ENCODE measurements at places on chromosomes 7 and 10.

- no peak for DNase-seq
These were observed 2.0 kb upstream of the ATRNL1 start for GRCh38 chr10:115091161-115091560.

DNA sequence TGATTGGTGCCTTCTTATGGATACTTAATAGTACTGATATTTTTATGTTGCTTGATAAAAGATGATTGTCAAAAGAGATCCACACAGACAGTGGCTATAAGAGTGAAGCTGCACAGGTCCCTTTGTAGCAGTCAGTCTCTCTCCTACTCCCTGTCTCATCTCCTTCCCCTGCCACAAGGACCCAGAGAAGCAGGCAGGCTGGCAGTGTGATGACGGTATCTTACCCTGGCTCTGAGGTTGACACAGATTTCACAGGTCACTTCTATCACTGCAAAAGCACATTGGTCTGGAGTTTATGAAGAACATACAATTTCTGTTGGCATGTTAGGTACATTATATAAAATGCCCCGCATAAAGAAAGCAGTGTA, 64.4 kb upstream of the AHR start:
- DNase-seq = peak; percentile 14

DNA sequence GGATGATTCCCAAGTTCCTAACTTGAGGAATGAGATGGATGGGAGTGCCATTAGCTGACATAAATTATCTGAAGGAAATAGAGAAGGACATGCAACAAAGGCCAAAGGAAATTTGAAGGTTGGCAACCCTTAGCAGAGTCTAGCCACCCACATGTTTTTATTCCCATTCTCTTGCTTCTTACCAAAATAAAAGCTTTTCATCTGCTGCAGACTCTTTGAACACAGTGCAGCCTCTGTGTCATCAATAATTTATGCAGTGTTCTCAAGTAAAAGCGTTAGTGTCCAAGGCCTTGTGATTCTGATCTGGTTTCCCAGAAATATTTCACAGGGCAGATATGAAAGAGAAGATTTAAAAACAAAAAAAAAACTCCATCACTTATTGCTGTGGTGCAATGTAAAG, 98.5 kb downstream of the ST7 start:
- DNase-seq = no peak

DNA sequence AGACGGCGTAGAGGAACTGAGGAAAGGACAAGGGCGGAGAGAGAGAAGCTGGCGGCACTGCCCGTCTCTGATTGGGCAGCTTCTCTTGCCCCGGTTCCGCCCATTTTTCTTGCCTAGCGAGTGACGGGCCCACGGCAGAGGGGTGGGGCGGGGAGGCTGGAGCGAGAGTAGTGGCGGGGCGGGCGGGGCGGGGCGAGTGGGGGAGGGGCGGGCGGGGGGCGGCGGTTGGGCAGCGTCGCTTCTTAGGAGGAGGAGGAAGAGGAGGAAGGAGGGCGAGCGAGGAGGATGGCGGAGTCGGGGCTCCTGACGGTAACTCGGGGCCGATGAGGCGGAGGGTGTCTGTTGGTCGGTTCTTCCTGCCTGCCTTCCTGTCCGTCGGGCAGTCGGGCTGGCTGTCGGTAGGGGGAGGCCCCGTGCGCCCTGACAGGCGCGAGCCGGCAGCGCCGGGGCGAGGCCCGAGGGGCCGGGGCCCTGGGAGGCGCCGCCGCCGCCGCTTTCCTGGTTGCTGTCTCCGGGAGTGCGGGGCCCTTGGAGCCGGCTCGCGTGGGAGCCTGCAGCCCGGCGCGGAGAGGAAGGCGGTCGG, at the start of gene SHOC2:
TSS of gene SHOC2 (plus strand) at position 256 of the 583 bp plus-strand sequence. CDS start 44,755 bp downstream, outside the sequence.
- DNase-seq = peak; percentile 88

DNA sequence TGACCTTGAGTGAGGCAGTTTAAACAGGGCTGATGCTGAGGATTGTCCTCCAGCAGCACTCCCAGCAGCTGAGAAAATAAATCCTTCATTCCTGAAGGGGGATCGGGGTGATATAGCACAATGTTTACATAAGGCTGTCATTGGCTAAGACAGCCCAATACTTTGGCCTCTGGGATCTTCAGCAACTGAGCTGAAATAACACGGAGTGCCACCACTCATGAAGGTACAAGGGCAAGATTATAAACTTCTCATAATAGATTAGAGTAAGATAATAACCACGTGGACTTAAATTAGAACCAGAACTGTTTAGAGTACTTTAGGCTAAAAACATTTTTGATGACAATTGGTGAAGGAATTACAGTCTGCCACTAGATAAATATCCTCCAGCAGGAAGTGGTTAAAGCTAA, 70.0 kb upstream of the PAPSS2 start:
- DNase-seq = no peak
